ENCODE measurements at places on chromosomes 12 and 14. TPM values are rescaled to one million over a fixed set of nuclear protein-coding genes. Genes with fewer than 3 reads are reported as not detected.

The TMEM253 gene
- not detected for total RNA-seq

- peak; percentile 53 for DNase-seq
Measured at GRCh38 chr12:117685110-117685926, 283.5 kb downstream of the KSR2 start.

The DHRS2 gene
- total RNA-seq, result 0.84 TPM

The DNAI7 gene
- not detected for total RNA-seq

DNA sequence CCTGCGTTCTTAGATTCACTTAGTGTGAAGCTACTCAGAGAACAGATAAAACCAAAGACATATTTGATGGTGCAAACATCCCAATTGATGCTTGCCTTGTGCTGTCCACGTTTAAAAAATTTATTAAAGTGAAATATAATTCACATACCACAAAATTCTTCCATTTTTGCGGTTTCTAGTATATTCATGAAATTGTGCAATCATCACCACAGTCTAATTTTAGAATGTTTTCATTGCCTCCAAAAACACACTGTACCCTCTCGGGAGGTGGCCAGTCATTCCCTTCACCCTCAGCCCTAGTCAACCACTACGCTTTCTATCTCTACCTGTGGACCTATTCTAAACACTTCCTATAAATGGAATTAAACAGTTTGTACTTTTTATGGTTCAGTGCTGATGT is 1109.2 kb downstream of the FLRT2 start:
- no peak for DNase-seq

The NRL gene
- total RNA-seq, result 3.5 TPM

The MIP gene
- not detected for total RNA-seq

DNA sequence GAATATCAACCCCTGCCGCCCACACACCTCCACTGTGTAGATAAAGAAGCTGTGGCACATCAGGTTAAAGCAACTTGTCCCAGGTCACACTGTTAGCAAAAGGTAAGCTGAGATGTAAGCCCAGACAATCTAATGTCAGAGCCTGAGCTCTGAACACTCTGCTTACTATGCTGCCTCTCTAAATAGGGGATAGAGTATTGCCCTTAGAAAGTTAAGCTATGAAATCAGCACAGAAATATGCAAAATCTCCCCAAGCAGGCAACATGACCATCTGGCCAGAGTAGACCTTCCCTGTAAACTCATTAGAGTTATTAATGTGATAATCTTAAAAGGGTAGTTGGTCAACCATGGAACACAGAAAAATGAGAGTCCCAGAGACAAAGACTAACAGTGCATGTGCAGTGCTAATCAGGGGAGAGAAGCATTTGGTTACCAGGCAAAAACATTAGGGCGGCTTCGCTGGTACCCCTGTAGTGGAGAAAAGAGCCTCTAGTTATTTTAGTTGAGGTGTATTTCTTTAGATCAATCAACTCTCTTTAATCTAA is 171.0 kb downstream of the BTG1 start:
- DNase-seq, result no peak

The FITM1 gene
- 137 TPM for total RNA-seq

DNA sequence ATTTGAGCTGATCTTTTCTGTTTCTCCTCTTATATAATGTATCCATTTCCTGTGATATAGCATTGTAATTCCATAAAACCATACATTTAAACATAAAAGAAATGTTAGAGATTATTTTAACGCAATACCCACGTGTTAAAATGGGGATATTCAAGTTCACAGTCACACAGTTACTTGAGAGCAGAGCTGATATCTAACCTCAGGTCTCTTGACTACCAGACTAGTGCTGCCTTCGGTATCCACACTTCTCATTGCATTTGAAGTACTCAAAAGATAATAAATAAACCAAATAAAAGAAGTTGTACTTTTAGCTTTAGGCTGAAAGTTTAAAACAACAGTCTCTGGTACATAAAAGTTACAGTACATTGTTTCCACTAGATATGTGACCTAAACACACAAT is 2.9 kb downstream of the CLECL1 start:
- no peak for DNase-seq

The DBX2 gene
- total RNA-seq, result not detected

GRCh38 chr12:72110937-72111650 is 161.1 kb upstream of the TRHDE start:
- no peak for DNase-seq

The ARHGAP5 gene
- total RNA-seq, result 178 TPM

The SLC38A4 gene
- total RNA-seq, result 5.5 TPM

- no peak for DNase-seq
Measured at GRCh38 chr12:114672817-114673168, 11.2 kb downstream of the TBX3 start.

The TMEM106C gene
- 126 TPM for total RNA-seq

The HEATR5A gene
- total RNA-seq, result 20.6 TPM

GRCh38 chr12:104420868-104421267 is 35.9 kb upstream of the CHST11 start:
- DNase-seq, result no peak

DNA sequence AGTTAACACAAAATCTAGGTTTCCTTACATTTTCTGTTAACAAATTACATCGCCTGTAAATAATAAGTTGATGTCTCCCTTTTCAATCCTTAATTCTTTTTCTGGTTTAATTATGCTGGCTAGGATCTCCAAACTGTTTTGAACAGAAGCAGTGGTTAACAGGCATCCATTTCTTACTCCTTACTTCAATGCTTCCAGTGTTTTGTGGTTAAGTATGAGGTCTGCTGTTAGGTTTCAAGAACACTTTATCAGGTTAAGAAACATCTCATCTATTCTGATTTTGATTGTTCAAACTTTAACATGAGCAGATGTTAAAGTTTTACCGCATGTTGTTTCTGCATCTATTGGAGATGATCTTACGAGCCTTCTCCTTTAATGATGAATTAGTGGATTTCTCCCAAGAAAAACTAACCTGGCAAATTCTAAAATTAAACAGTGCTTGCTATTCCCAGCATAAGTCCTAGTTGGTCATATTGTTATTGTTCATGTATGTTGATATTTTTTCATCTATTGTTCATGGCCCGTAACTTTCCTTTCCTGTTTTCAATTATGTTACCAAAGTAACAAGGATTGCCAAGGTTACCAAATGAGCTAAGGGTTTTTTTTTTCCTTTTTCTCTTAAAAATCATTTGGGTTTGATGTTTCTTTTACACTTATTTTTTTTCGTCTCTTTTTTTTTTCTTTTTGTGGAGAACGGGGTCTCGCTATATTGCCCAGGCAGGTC is 33.4 kb downstream of the POLE start:
- DNase-seq, result no peak

GRCh38 chr14:60363687-60364086 is 114.7 kb downstream of the PPM1A start:
- no peak for DNase-seq

The NAA25 gene
- total RNA-seq, result 31.1 TPM

- DNase-seq, result no peak
Measured at GRCh38 chr12:95591731-95592130, 40.5 kb upstream of the USP44 start.

DNA sequence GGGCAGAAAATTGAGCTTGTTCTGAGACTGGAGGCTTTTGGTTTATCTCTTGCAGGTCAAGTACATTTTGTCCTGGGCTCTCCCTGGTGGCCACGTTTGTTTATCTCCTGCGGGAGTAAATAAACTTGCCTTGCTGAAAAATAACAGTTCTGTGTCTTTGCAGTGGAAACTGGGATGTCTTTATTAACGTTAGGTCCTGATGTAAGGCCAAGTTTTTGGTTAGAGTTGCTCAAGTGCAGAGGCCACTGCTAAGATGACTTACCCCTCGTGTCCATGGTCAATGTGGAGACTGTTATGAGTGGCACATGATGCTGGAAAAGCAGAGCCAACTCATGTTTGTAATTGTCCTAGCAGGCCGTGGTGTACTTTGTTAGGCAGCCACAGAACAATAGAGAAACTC is 3.8 kb downstream of the PTPN11 start:
- no peak for DNase-seq

GRCh38 chr12:111340231-111340630 is 28.7 kb downstream of the PHETA1 start:
- DNase-seq, result no peak

The LRRC43 gene
- 0.61 TPM for total RNA-seq

DNA sequence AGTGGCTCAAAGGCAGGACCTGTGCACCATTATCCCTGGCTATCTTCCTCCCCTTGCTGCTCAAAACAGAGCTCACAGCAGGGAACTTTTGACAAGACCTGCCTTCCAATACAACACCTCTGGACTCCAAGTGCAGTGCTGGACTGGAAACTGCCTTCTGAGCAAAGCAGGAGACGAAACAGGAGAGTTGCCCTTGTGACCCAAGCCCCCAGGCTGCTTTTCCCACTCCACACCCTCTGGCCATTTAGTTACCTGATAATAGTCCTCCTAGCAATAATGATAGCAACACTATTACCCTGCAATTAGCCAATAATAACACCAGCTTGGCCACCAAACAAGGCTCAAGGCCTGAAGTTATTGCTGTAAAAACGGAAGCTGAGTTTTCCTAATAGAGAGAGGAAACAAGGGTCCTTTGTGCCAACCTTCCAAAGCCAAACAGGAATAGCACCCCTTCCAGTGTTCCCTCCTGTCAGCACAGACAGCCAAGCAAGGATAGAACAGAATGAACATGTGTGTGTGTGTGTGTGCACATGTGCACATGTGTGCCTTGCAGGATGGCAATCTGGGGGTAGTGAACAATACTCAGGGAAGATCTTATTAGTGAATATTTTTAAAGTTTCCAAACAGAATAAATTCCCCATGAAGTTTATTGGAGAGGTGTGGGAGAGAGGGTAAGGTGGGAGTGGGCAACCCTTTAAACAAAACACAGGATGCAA is 9.2 kb upstream of the KRT73 start:
- DNase-seq, result no peak

DNA sequence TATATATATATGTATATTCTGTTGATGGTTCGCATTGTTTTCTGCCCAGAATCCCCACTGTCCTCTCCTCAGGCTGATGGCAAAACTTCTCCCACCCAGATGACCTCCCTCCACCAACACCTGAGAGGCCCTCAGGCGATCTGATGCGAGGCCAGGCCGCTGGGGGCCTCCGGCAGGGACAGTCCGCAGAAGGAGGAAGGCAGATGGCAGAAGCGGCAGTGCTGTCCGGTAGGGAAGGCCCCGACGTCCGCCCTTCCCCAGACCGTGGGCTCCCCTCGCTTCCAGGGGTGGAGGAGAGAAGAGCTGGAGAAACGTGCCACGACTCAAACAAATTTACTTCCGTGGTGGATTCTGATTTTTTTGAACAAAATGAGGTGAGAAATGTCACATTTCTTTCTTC is 178.3 kb upstream of the RGS6 start:
- DNase-seq, result no peak

DNA sequence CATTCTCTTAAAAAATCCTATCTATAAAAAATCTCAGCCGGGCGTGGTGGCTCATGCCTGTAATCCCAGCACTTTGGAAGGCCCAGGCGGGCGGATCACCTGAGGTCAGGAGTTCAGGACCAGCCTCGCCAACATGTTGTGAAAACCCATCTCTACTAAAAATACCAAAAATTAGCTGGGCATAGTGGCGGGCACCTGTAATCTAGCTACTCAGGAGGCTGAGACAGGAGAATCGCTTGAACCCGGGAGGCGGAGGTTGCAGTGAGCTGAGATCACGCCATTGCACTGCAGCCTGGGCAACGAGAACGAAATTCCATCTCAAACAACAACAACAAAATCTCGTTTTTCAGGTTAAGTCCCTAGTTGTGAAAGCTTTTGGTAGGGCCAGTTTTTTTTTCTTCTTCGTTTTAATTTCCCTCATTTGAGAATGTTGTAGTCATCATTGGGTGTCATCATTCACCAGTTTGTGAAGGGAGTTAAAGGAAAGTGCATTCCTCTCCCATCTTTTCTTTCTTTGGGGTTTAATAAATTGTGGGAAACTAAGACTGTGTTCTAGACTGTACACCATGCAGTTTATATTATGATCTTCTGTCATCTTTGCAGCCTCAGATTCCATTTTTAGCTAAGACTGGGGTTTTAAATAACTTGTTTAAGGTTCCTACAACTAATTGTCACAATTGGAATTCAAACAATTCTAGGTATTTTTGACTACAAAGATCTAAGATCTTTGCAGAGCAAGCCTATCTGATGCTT is 23.9 kb downstream of the MDM2 start:
- DNase-seq, result no peak

DNA sequence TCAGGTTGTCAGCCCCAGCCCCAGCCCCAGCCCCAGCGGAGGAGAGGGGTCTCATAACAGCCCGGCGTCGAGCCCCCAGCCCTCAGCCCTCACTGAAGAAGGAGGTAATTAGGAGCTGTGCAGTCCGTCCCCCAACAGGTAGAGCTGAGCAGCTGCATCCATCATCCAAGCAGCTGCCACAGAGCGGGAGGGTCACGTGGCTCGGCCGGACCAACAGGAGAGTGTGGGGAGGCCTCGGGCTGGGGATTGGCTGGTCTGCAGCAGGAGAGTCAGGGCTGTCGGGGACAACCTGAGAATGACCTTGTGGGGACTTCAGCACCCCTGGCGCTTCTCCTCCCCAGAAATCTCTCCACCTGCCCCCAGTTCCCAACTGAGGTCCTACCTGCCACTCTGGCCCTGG is 29.6 kb downstream of the SMUG1 start:
- peak; percentile 50 for DNase-seq

DNA sequence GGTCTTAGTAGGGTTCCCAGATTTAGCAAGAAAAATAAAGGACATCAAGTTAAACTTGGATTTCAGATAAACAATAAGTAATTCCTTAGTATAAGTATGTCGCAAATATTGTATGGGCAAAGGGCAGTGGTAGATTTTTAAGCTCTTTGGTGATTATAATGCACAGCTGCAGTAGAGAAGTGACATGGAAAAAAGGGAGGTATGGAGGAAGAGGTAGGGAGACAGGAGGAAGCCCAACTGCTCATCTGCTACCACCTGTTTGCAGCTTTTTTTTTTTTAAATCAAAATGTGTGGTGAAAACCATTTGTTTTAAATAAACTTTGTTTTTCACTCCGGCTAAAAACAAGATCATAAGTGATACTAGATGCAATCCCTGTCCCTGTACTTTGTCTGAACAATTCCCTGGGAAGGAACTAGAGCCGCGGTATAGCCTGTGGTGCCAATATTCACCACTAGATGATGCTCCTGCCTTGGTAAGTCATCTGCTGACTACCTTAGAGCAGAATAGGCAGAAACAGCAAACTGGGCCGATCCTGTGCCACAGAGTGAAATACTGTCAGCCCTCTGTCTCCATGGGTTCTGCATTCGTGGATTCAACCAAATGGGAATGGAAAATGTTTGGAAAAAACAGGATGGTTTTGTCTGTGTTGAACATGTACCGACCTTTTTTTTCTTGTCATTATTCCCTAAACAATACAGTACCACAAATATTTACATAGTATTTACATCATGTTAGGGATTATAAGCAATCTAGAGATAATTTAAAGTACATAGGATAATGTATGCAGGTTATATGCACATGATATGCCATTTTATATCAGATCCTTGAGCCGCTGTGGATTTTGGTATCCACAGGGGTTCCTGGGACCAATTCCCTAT is 62.4 kb upstream of the PLBD1 start:
- peak; percentile 90 for DNase-seq

GRCh38 chr14:33350366-33350990 is 411.8 kb downstream of the NPAS3 start:
- peak; percentile 33 for DNase-seq

DNA sequence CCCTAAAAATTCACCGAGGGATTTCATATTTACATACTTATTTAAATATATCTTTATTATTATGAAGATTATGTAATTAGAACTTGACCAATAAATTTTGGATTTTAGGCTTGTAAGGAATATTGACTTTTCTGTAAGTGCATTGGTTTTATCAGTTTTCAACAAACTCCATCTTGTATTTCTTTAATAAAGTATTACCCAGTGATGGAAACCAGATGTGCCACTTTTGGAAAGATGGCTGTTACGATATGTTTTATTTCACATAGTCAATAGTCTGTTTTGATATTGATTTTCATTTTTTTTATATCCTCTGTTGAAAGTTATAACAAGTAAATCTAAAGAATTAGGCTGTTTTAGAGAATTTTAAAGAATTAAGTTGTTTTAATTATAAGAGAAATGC is 1.8 kb downstream of the MON2 start:
- no peak for DNase-seq

The GALC gene
- total RNA-seq, result 1.5 TPM
